Effector memory CD4-positive, alpha-beta T cell (primary cell): ENCODE measurements at places on chromosomes 16 and 17.

DNA sequence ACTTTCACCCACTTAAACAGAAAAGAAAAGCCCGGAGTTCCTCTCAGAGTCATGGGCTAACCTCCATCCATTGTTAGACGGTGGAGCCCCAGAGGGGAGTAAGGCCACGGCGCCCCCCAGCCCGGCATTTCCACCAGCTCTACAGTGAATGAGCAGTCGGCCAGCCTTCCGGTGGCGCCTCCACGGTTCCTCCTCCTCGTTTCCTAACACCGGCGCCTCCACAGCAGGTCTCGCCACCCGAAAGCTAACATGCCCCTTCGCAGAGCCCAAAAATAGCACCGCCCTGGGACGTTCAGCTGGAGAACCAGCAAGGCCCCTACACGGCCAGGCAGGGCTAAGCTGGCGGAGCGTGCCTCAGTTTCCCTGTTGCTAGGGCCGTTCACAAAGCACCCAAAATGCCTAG lies 858 bp downstream of the MMD start:
- no peaks in the 10 kb centered on the region for H3K27me3 ChIP-seq
- H3K27ac ChIP-seq, result peak overlapping the region; percentile 74
- DNase-seq, result peak; percentile 3
- peak overlapping the region; percentile 97 for H3K4me3 ChIP-seq
- no peaks in the 10 kb centered on the region for H3K36me3 ChIP-seq

DNA sequence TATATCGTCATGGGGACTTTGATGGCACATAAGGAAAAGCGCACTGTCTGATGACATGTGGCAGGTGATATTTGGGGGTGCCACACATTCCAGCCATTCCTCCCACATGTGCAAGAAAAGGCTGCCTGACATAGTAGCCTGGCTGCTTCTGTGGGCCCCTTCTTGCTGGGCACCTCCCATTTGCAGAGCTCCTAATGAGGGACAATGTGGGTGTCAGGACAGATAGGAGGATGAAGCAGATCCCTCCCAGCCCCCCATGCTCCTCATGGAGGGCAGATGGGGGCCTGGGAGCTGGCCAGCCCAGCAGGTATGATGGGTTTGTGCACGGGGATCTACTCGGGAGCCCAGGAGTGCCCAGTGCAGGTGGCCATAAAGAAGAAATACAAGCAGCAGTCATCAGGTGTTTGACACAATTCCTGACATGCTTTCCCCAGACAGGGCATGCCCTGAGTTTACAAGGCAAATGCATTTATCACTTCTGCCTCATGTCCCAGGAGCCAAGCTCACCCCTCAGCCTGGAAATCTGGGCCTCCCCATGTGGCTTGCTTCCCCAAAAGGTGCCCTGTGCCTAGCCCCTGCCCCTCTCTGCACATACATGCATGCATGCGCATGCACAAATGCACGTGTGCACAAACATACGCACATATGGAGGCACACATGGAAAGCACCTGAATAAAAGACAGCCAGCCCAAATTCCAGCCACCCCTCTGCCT lies 260.6 kb upstream of the RPL38 start:
- H3K4me3 ChIP-seq, result no peak overlapping the region
- no peak for DNase-seq
- H3K27ac ChIP-seq, result no peak overlapping the region
- H3K27me3 ChIP-seq, result no peaks in the 10 kb centered on the region

- no peak for DNase-seq
- H3K36me3 ChIP-seq, result no peaks in the 10 kb centered on the region
- no peaks in the 10 kb centered on the region for H3K27me3 ChIP-seq
- no peak overlapping the region for H3K27ac ChIP-seq
Observed at GRCh38 chr17:41547921-41548843, 20.1 kb upstream of the KRT19 start.

DNA sequence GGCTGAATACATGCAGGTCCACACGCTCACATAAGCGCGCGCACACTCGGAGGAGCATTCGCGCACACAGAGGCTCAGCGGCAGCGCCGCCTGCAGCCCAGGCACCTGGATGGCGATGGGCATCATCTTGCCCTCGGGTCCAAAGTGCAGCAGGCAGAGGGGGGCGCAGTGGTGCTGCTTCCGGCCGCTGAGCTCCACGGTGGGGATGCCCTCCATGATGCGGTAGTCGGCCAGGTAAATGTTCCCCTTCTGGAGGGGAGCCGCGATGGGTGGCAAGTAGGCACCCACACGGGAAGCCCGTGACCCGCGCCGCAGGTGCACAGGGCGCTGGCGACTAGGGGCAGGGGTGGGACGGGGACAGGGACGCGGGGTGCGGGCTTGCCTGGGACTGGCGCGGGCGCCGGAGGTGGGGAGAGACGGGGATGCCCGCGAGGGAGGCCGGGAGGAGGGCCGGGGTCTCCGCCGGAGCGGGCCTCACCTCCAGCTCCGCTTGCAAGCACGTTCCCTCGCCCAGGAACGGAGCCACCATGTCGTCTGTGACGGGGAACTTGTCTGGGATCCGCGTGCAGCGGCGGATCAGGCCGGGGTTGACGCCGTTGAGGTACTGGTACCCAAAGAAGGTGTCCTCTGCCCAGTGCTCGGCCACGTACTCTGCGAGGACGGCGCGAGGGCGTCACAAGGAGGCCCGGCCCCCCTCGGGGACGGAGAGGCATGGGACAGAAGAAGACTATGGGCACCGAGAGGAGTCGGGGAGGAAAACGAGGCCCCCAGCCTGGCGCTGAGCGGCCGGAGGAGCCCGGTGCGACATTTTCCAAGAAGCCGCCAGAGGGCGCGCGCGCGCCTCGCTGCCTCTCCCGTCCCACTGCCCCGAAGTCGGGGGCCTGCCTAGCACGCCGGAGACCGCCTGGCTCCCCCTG lies 8.0 kb downstream of the ALOX12B start:
- peaks cover 3% of the 10 kb centered on the region for H3K27me3 ChIP-seq
- no peaks in the 10 kb centered on the region for H3K36me3 ChIP-seq
- peak; percentile 53 for DNase-seq
- H3K27ac ChIP-seq, result peak overlapping the region; percentile 65
- H3K4me3 ChIP-seq, result peak overlapping the region; percentile 73

- H3K27ac ChIP-seq, result no peak overlapping the region
- H3K27me3 ChIP-seq, result no peaks in the 10 kb centered on the region
- no peak overlapping the region for H3K4me3 ChIP-seq
- no peaks in the 10 kb centered on the region for H3K4me1 ChIP-seq
- DNase-seq, result peak; percentile 50
- peaks cover 58% of the 10 kb centered on the region for H3K36me3 ChIP-seq
Observed at GRCh38 chr17:3827124-3827773, 18.8 kb downstream of the NCBP3 start.

DNA sequence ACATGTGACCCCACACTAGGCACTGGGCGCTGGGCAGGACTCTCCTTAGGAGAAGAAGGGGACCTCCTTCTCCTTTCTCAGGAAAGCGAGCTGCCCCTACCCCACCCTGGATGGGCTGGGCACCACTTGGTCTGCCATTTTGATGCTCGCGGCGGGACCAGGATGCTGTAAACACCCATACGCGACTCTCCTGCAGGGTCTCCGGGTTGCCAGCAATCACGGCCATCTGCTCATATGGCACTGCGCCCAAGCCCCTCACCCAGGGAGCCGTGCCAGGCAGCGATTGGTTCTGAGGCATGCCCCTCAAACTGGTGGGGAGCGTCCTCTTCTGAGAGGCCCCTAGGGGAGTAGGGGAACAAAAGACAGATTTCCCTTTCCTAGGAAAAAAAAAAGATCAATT lies 99.0 kb downstream of the C16orf78 start:
- no peak overlapping the region for H3K4me3 ChIP-seq
- H3K27ac ChIP-seq, result no peak overlapping the region
- H3K36me3 ChIP-seq, result no peaks in the 10 kb centered on the region

- H3K4me3 ChIP-seq, result no peak overlapping the region
- DNase-seq, result no peak
- peaks cover under 1% of the 10 kb centered on the region for H3K27me3 ChIP-seq
- no peaks in the 10 kb centered on the region for H3K4me1 ChIP-seq
Observed at GRCh38 chr17:74539281-74539820, 6.6 kb downstream of the CD300C start.

- H3K36me3 ChIP-seq, result no peaks in the 10 kb centered on the region
- no peaks in the 10 kb centered on the region for H3K27me3 ChIP-seq
- no peak overlapping the region for H3K4me3 ChIP-seq
- H3K27ac ChIP-seq, result no peak overlapping the region
- no peak for DNase-seq
Observed at GRCh38 chr17:66177048-66177447, 14.9 kb downstream of the CEP112 start.

- no peak for DNase-seq
- H3K27ac ChIP-seq, result peak overlapping the region; percentile 73
- H3K4me1 ChIP-seq, result peaks cover 40% of the 10 kb centered on the region
- H3K4me3 ChIP-seq, result peak overlapping the region; percentile 78
- H3K36me3 ChIP-seq, result no peaks in the 10 kb centered on the region
Observed at GRCh38 chr16:88454523-88454947, 1.5 kb downstream of the ZFPM1 start.

GRCh38 chr16:67210069-67210937 lies 11.4 kb downstream of the ELMO3 start:
- no peak for DNase-seq
- no peak overlapping the region for H3K4me3 ChIP-seq
- H3K4me1 ChIP-seq, result no peaks in the 10 kb centered on the region
- H3K27ac ChIP-seq, result no peak overlapping the region
- no peaks in the 10 kb centered on the region for H3K36me3 ChIP-seq

DNA sequence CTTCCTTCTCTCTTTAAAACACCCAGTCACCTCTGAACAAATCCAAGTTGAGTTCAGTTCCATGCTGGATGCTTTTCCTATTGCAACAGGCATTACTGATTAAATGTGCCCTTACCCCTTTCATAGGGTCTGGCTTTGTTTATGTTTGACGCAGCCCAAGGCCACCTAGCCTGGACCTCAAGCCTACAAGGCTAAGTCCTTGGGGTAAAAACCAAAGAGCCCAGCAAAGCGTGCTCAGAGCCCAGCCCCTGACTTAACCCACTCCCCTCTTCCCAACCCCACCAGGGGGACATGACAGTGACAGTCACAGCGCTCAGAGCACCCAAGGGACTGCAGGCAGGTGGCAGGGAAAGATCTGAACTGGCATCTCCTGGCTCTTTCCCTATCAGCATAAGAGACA lies 200.6 kb downstream of the XYLT1 start:
- H3K4me1 ChIP-seq, result no peaks in the 10 kb centered on the region
- H3K36me3 ChIP-seq, result no peaks in the 10 kb centered on the region
- H3K27me3 ChIP-seq, result no peaks in the 10 kb centered on the region
- DNase-seq, result no peak

- H3K4me3 ChIP-seq, result peak overlapping the region; percentile 85
- H3K4me1 ChIP-seq, result peaks cover 7% of the 10 kb centered on the region
- H3K27ac ChIP-seq, result peak overlapping the region; percentile 79
Observed at GRCh38 chr17:28841901-28842281, 699 bp downstream of the FAM222B start.

DNA sequence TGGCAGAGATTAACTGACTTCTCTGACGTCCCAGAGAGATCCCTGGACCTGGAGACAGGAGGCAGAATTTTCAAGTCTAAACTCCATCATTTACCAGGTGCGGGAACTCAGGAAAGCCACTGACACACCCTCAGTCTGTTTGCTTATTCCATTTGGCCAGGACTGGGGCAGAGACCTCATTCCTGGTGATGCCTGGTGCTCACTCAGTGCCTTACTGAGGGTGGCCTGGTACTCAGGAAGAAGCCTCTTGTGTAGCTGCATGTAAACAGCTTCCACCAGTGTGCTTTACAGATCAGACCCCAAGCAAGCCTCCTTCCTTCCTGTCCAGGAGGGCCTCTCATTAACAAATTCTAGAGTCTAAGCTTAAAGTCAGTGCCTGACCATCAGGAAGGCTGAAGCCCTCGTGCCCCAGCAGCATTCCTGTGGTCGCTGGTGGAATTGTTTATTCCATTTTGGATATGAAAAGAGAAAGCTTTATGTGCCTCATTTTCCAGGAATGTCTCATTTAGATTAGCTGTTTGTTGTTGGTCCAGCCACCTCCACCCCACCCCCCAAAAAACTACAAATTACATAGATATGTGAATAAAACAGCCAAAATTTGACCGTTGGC lies 236.1 kb upstream of the CDH5 start:
- H3K4me1 ChIP-seq, result no peaks in the 10 kb centered on the region
- H3K27me3 ChIP-seq, result peaks cover 5% of the 10 kb centered on the region
- DNase-seq, result no peak
- H3K4me3 ChIP-seq, result no peak overlapping the region

GRCh38 chr17:41974031-41974430 lies 7.4 kb downstream of the CNP start:
- H3K27me3 ChIP-seq, result no peaks in the 10 kb centered on the region
- no peak overlapping the region for H3K4me3 ChIP-seq
- H3K27ac ChIP-seq, result no peak overlapping the region
- H3K36me3 ChIP-seq, result peaks cover 73% of the 10 kb centered on the region
- peaks cover 5% of the 10 kb centered on the region for H3K4me1 ChIP-seq

DNA sequence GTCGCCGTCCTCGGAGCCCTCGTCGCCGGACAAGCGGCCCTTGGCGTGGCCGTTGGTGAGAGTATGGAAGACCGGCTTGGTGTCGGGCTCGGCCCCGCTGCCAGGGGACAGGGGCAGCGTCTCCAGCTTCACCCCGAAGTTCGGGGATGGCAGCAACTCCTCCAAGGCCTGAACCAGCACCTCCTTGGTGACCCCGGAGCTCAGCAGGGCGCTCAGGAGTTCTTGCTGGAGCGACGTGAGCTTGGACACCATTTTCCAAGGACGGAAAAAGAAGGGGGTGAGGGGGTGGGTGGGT lies 279 bp downstream of the HNF1B start:
- no peaks in the 10 kb centered on the region for H3K36me3 ChIP-seq
- DNase-seq, result no peak
- H3K4me3 ChIP-seq, result peak overlapping the region; percentile 24
- peaks cover 64% of the 10 kb centered on the region for H3K27me3 ChIP-seq
- H3K4me1 ChIP-seq, result peaks cover 36% of the 10 kb centered on the region
- H3K27ac ChIP-seq, result no peak overlapping the region

- no peak overlapping the region for H3K27ac ChIP-seq
- H3K4me3 ChIP-seq, result no peak overlapping the region
- no peak for DNase-seq
- H3K4me1 ChIP-seq, result peaks cover 3% of the 10 kb centered on the region
- no peaks in the 10 kb centered on the region for H3K27me3 ChIP-seq
Observed at GRCh38 chr17:47670064-47670463, 20.3 kb downstream of the KPNB1 start.

GRCh38 chr16:87414251-87414680 lies 22.1 kb downstream of the MAP1LC3B start:
- H3K27ac ChIP-seq, result no peak overlapping the region
- no peaks in the 10 kb centered on the region for H3K4me1 ChIP-seq
- DNase-seq, result no peak
- H3K4me3 ChIP-seq, result no peak overlapping the region
- peaks cover 53% of the 10 kb centered on the region for H3K36me3 ChIP-seq

DNA sequence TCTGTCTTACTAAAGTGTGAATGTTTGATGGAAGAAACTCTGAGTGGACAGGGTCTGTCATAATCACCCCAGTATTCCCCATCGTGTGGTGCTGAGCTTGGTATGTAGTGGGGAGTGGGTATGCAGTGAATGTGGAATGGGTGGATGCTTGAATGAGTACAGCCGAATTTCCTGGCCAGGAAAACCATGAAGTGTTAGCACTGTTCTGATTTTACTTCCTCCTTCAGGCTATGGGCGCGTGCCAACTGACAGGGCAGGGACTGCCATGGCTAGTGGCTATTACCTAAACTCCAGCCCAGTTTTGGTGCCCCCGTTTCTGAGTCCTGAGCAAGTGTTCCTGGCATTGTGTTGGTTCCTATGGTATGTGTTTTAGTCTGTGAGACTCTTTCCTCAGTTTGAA lies 48.6 kb downstream of the PRKCA start:
- DNase-seq, result no peak
- H3K4me1 ChIP-seq, result no peaks in the 10 kb centered on the region
- H3K4me3 ChIP-seq, result no peak overlapping the region
- no peaks in the 10 kb centered on the region for H3K27me3 ChIP-seq
